Stimulated activated CD4-positive, alpha-beta T cell treated with anti-CD3 and anti-CD28 coated beads, Interleukin-4, amount 100 ng/mL, for 1 hour (primary cell): ENCODE measurements at places on chromosomes 3 and 15.

GRCh38 chr3:194989241-194989640 lies 281.7 kb downstream of the XXYLT1 start:
- DNase-seq, result no peak

- DNase-seq, result no peak
Observed at GRCh38 chr15:64038878-64039610, 7.2 kb downstream of the DAPK2 start.

DNA sequence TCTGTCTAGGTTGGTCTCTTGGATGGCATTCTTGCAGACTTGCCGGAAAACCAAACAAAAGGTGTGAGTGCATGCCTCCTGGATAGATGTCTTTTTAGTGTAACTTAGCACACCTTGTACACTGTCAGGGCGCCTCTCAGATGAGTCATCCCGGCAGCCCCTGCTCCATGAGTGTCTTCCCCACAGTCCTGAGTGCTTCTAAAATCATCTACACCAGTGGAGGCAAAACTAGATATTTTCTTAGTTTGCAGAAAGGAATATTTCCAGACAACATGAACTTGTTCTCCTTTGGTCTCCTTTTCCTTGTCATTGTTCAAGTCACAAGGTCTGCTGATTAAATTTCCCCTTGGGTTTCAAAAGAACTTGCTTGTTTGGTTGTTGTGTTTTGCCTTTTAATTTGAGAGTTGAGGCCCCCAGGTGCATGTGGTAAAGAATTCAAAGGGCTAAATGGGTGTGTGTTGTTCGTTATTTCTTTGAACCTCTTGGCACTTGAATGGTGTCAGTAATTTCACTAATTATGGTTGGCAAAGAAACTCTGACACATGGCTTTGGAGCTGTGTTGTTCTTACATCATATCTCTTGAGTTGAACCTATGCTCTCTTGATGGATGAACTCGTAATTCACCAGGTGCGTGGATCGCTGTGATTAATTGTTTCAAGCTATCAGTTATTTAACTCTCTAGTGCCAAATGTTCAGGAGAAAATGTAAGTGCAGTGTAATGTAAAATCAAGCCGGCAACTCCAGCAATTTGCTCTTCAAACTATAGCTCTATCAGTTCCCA lies 98.2 kb downstream of the IGF1R start:
- no peak for DNase-seq

DNA sequence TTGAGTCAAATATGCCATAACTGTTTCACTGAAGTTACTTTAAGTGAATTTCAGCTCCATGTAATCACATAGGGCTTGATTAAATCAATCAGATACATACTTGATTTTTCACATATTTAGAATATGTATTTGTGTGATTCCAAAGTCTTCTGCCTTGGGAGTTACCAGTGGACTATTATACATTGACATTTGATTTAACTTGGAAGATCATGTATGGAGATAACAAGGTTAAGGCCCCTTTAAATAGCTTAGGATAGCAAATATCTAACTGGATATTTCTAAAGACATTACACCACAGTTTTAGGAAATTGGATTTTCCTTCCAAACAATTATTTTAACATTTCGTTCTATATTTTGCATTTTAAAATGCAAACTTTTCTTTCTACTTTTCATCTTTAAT lies 405.0 kb downstream of the RAP2B start:
- no peak for DNase-seq

DNA sequence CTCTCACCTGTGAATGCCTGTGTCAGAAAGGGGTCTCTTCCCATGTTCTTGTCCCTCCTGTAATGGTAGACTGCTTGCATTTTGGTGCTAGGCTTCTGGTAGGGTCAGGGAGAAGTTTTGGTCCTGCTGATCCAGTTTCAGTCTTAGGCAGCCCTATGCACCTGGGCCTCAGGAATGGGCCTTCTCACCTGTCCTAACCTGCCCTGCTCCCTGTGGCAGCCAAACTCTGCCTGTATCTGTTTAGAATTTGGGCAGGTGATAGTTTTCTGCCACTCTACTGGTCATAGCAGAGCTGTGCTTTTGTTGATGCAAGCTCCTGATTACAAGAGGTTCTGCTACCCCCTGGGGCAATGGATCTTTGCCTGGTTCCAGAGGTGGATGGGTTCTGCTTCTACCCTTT lies 118.7 kb downstream of the PLCL2 start:
- DNase-seq, result no peak

DNA sequence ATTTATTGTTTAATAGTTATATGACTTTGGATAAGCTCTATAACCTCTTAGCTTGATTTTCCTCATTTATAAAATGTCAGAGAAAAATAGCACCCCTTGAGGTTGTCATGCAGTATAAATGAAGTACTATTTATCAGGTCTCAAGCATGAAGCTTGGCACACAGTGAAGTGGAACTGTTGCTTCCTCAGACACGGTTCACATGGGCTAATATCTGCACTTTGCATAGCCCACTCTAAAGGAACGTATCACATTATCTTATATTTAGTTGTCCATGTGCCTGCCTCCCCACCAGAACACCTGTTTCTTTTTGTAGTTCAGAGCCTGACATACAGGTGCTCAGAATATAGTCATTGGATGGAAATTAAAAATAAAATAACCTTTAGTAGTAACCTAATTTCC lies 273.7 kb downstream of the SOX2 start:
- DNase-seq, result no peak

GRCh38 chr3:194265505-194265892 lies 85.6 kb downstream of the CPN2 start:
- DNase-seq, result no peak

GRCh38 chr15:71691458-71692417 lies 118.6 kb upstream of the NR2E3 start:
- DNase-seq, result no peak

DNA sequence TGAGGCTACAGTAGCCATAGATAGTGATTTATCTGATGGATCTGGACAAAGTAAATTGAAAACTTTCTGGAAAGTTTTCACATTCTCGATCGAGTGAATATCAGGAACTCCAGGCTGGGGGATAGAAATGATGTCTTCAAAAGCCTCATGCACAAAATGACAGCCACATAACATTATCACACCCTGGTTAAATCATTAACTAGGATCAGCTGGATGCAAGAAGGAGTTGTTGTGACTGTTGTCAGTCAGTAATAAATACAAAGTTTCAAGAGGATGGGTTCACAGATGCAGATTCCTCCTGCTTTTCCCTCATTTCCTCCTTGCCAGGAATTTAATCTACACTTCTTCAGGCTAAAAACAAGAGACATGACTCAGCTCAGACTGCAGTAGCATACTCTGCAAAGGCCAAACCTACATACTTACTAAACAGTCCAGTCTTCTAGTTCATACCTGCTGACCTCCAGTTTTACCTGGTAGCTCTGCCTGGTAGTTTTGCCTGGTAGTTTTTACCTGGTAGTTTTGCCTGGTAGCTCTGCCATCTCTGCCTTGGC lies 40.9 kb downstream of the C2CD4A start:
- no peak for DNase-seq

DNA sequence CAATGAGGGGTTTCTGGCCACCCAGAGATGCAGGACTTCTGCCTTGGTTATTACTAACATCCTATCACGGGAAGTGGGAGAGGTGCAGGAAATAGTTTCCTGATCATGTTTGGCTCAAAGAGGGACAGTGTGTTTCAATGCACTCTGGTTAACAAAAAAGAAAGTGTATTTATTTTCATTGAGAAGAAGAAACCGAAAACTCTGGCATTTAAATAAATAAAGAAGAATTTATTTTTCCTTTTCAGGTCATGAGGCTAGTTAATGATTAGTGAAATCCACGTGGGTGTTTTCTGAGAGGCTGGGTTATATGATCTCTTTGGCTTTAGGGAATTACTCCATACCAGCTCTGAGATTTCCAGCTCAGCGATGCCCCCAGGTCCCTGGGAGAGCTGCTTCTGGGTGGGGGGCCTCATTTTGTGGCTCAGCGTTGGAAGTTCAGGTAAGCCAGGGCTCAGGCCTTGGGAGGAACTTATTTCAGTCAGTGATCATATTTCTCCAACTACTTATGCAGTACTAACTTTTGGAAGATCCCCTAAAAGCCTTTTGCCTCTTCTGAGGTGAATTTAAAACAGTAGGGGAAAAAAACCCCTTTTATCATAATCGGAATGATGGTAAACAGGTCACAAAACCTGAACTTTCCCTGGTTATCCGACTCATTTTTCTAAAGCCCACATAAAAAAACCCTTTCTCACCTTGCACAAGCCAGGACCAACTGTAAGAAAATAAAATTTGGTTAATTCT lies at the start of gene PLA1A:
Gene PLA1A (plus strand): TSS at position 338 of the 741 bp plus-strand sequence. CDS start 29 bp downstream, at position 367.
- DNase-seq, result no peak
